ENCODE measurements at places on chromosomes 6 and 20. TPM values are rescaled to one million over a fixed set of nuclear protein-coding genes. Genes with fewer than 3 reads are reported as not detected.

SYTL3 gene
- total RNA-seq, result 2.9 TPM

CAPN11 gene
- total RNA-seq, result not detected

ERGIC3 gene
- 310 TPM for total RNA-seq

KIF25 gene
- total RNA-seq, result not detected

ULBP3 gene
- total RNA-seq, result 0.61 TPM

CCHCR1 gene
- 28.1 TPM for total RNA-seq

FLOT1 gene
- 155 TPM for total RNA-seq

RNF144B gene
- total RNA-seq, result 8.2 TPM

RNF39 gene
- 0.83 TPM for total RNA-seq

OR2H1 gene
- total RNA-seq, result not detected

JARID2 gene
- total RNA-seq, result 12.8 TPM

ZFAND3 gene
- total RNA-seq, result 81.9 TPM

SALL4 gene
- total RNA-seq, result not detected

COL9A3 gene
- total RNA-seq, result 31.3 TPM

GHRH gene
- not detected for total RNA-seq

CRIP3 gene
- 2.7 TPM for total RNA-seq

C6orf136 gene
- 22.2 TPM for total RNA-seq

ERVFRD-1 gene
- total RNA-seq, result not detected

MC3R gene
- not detected for total RNA-seq

SCUBE3 gene
- total RNA-seq, result 0.61 TPM

CDH4 gene
- total RNA-seq, result under 0.01 TPM

TNFRSF6B gene
- total RNA-seq, result not detected

B3GALT4 gene
- total RNA-seq, result 15.9 TPM

HLA-DMB gene
- total RNA-seq, result 21.2 TPM

CGA gene
- total RNA-seq, result not detected

OPRM1 gene
- total RNA-seq, result not detected

NHLRC1 gene
- total RNA-seq, result 1.4 TPM

NKX2-4 gene
- not detected for total RNA-seq

KHDC1 gene
- 1.0 TPM for total RNA-seq

Measured in uterus (tissue), 4 donors.